ENCODE measurements at places on chromosomes 4 and X. TPM values are rescaled to one million over a fixed set of nuclear protein-coding genes. Genes with fewer than 3 reads are reported as not detected.

The CSN1S1 gene
- polyA plus RNA-seq, result not detected

GRCh38 chr4:77538144-77538543, 67.5 kb upstream of the CXCL13 start:
- no peak for DNase-seq

DNA sequence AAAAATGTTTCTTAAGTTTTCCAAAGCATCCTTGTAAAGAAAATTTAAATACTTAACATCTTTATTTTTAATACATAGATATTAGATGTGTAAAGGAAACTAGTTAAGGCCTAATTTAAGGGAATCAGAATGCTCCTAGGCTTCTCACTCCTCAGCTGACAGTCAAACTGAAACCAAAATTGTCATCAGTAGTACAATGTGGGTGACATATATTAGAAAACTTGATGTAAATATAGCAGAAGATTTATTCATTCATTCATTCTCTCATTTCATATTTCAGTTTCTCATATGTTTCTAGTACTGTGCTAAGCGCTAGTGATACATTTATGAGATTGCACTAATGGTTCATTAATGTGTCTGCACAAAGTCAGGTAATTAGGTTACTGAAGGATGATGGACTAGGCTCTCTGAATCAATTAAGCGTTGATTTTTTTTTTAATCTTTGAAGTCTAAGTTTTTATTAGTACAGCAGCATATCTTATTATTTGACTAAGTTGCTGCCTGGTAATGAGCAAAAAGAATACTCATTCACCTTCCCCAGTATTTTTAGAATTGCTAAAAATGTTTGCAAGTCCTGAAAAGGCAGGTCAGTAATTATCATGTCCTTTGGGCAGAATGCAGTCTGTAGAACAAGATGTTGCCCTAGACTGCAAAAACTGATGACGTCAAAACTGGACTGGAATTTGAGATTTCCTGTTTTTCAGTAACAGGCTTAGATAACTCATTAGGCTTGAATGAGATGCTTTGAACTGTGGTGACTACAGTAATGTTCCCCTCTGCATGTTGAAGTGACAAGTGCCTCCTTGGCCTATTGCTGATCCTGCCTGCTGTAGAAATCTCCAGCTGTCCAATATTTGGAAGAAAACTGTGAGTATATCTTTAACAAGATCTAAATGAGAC, 128.7 kb downstream of the ARHGAP24 start:
- no peak for DNase-seq

GRCh38 chr4:83362492-83363329, 28.1 kb upstream of the HPSE start:
- DNase-seq, result no peak

DNA sequence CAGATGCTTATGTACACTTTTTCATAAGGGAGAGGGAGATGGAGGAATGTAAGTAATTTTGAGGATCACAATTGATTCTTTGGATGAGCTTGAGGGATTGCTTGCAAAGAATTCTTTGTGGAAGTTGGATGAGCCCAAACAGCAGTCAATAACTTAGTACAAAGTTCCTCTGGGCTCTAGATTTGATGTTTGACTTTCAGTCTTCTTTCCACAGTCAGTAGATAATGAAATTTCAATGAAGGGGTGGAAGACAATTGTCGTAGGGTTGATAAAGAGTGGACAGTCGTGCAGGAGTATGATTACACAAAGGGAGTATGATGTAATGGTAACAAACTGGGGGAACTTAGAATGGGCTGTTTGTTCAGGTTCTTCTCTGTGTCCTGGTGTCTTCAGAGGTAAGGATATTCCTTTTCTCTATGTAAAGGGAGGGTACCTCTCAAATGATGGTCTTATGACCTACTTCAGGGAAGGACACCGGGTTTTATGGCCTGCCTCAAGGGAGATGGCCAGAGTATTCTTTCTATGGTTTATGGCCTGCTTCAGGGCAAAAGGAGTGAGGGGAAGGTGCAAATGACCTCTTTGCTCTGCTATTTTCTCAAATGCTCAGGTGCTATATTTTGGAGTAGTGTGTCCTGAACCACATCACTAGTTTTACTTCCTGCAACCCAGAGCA, 1.7 kb upstream of the ABRAXAS1 start:
- DNase-seq, result no peak
